Right kidney (tissue), 9 donors: ENCODE measurements at places on chromosomes 4 and X.

DNA sequence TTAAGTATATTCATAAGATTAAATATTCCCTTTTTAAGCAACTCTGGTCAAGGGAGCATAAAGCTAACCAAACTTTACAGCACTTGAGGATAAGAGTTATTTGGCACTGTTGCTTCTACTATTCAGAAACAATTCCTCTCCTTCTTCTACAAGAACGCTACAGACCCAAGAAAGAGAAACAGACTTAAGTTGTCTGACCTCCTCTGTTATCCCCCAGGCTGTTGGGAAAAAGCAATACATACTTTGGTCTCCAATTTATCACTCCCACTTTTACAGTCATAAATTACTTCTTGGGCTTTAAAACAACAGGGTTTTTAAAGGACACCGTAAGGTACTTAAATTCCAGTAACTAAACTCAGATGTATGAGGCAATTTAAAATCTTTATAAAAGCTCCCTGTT, 147.4 kb downstream of the COL25A1 start:
- DNase-seq = no peak

DNA sequence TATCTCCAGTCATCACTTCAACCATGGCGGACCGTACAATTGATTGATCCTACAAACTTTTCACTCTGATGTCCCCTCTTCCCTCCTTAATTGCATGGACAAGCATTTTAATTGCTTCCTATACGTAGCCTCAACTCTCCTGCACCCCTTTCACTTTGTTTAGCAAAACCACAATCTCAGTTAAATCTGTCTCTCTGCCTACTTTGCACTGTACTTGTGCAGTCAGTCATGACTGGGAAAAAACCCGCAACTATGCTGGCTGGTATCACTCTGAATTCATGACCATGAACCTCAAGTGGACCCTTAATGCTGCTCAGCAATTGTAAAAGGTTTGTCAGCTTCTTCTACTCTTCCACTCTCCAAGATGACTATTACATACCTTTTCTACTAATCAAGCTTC, 51.7 kb upstream of the AFF2 start:
- DNase-seq = no peak

GRCh38 chr4:184477201-184477999, 3.0 kb upstream of the IRF2 start:
- no peak for DNase-seq

- no peak for DNase-seq
Observed at GRCh38 chrX:121365572-121366161, 318.3 kb downstream of the GLUD2 start.

- DNase-seq = no peak
Observed at GRCh38 chr4:7207628-7208231, 15.4 kb downstream of the SORCS2 start.

DNA sequence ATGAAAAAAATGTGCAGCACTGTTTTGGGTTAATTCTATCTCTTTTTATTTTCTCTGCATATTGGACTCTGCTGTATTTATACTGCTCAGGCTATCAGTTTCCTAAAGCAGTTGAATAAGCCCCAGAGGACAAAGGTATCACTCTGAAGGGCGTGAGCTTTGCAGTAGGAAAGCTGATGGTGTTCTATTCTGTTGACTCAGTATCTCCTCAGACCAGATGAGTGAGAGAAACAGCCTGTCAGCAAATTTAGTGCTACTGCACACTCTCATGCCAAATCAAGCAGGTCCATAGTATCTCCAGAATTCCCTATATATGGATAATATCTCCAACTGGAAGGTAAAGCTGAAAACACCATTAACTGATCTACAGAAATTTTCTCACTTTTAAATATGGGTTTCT, 132.3 kb upstream of the UGT8 start:
- no peak for DNase-seq

GRCh38 chrX:102604327-102604726, 5.0 kb downstream of the ARMCX5 start:
- no peak for DNase-seq

- no peak for DNase-seq
Observed at GRCh38 chr4:5712517-5712916, 1.5 kb downstream of the EVC start.

DNA sequence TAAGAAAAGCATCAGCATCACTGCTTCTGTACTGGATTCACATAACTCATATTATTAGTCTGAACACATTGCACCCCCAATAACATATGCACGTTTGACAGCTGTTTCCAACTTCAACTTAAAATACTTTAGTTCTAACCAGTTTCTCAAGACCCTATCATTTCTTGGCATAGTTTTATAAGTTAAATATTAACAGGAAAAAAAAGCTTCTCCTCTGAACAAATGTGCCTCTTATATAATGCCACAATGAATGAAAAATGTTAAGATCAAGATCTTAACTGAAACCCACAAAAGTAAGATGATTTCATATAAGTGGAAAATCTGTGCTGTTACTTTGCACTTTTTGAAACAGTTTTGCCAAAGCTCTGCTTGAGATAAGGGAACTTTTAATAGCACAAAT, 652.8 kb upstream of the FAM241A start:
- no peak for DNase-seq

- DNase-seq = no peak
Observed at GRCh38 chr4:69848028-69848427, 11.9 kb downstream of the SULT1E1 start.

GRCh38 chr4:81166458-81167160, 48.4 kb downstream of the PRKG2 start:
- DNase-seq = no peak

GRCh38 chr4:70914631-70915030, 12.5 kb downstream of the MOB1B start:
- DNase-seq = no peak
